ENCODE measurements at places on chromosomes 3 and 15.

DNA sequence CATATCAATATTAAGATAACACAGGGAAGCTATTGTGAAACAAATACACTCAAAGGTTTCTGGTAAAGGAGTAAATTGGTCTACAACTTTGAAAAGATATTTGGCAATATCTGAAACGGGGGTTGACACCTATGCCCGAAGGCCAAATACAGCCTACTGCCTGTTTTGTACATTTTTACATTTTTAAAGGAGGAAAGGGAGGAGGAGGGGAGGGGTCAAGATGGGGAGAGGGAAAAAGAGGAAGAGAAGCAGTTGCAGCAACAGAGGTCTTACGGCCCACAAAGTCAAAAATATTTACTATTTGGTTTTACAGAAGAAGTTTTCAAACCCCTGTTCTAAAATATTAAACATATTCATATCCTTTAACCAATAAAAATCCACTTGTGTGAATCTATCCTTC, 94.2 kb downstream of the FMN1 start:
- DNase-seq: no peak

DNA sequence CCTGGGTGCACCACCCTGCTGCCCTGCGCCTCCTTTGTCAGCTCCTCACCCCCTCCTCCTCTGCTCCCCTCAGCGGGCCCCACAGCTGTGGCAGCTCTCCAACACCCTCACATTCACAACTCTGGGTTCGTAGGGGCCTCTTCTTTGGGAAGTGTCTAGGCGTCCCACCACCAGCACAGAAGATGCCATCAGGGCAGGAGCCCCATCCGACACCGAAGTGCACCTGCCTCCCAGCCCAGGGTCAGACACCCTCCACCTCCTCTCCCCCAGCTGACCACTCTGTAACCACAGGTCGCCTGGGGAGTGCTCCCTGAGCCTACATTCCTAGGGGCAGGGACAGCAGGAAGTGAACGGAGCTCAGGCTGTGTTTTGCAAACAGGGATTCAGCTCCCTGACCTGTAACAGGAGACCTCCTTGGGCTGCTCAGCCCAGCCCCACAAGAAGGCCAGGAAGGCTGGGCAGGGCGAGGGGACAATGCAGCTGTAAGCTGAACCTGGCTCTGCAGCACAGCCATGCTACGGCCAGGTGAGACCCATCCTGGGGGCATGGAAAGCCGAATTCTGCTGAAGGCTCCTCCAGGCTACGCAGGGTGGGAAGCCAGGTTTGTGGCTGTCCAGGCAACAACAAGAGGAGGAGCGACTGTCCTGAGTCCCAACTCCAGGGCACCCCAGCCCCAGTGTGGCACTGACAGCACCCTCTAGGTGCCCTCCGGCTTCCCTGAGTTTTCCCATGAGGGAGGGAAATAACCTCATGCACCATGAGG, 269.0 kb downstream of the GOLGA6L6 start:
- DNase-seq: no peak

DNA sequence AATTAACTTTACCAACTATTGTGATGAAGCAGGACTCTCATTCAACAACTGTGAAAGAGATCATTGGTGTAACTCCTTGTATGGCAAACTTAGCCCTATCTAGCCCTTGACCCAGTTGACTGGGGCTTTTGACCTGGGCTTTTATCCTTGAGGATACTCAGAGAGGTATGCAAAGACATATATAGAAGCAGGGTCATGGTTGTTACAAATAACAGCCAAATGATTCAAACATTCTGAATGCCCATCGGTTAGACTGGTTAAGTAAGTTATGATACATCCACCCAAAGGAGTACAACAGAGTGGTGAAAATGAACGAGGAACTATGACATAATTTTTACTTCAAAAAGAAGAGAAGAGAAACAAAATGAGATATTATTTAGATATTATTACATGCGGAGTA, 38.2 kb upstream of the ALDH1A3 start:
- DNase-seq: no peak

- no peak for DNase-seq
Observed at GRCh38 chr3:56200251-56200650, 268.0 kb downstream of the ERC2 start.

All from T follicular helper cell (primary cell).